ENCODE measurements at places on chromosomes 2 and 18.

DNA sequence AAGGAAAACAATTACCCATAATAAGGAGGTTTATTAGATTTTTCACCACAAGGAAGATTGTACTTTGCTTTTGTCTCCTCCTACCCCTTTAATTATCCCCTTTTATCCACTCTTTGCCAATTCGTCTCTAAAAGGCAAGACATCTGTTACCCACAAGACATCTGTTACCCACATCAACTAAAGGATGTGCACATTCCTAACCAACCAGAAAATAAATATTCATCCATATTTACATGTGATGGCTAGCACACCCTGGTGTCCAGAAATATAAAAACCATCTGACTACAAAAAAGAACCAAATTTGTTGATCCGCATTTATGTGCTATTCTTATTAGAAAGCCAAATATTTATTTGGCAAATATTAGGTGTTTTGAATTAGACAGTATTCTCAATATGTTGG is 35.7 kb downstream of the ACVR1C start:
- no peak for DNase-seq

DNA sequence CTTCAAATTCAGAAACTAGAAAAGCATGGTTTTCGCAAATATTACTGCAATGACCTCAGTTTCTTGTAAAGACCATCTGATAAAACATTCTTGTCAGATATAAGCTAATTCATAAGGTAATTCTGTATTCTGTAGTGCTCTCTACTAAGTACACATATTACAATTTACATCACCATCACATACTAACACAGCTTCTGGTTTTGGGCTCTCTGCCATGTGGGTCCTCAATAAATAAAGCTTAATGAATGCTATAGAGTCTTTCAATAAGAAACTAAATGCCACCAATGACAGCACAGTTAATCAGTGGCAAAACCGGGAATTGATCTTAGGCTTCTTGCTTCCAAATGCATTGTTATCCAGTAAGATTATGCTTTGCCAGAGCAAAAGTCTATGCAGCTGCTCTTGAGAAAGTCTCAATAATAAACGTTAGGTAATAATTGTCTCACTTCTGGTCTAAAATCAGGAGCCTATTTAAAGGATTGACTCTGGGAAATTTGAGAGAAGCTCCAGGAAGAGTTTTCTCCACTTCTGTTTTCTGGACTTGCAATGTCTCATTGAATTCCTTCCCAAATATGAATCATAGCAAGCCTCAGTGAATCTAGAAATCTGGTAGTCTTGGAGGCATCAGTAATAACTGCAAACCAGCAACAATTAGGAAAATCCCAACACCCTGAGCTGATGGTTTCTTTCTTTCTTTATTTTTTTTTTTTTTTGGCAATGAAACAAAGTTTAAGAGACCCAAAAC is 67.9 kb upstream of the RAPGEF4 start:
- no peak for DNase-seq

GRCh38 chr18:74589021-74589420 is 8.6 kb upstream of the ZNF407 start:
- DNase-seq, result no peak

- DNase-seq, result no peak
Measured at GRCh38 chr2:19762959-19763605, 138.7 kb downstream of the TTC32 start.

- no peak for DNase-seq
Measured at GRCh38 chr2:72036173-72036545, 111.5 kb downstream of the CYP26B1 start.

DNA sequence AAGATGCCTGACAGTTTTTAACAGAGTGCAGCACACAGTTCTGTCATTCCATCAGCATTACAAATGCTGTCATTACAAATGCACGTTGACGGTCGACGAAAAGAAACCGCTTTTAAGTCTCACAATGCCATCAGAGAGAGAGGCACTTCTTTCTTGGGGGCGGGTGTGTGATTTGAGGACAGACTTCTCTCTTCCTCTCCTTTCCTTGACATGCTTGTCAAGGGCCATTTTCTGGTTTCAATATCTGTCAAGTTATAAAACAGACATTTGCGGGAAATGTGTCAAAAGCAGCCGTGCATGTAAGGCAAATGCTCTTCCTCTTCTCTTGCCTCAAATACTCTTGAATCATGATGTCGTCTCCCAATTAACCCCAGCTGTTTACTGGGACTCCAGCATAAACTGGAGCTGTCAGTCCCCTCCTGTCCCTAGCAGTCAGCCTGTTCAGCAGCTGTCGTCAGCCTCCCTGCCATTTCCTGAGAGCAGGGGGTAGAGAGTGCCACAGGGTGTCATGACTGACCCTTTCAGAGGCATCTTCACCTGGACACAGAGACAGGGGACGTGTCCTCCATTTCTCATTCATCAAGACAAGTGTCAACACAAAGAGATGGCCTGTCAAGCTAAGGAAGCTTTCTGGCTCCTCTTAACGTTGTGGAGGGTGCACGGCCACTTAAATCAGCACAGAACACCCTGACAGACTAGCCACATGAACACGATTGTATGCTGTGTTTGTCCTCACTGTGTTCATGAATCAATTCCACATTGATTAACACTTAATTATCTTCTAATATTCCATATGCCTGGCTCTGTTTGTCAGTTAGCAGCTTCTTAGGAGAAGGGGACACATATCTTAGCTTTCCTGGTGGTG is 305.4 kb upstream of the RAB6C start:
- DNase-seq, result no peak

DNA sequence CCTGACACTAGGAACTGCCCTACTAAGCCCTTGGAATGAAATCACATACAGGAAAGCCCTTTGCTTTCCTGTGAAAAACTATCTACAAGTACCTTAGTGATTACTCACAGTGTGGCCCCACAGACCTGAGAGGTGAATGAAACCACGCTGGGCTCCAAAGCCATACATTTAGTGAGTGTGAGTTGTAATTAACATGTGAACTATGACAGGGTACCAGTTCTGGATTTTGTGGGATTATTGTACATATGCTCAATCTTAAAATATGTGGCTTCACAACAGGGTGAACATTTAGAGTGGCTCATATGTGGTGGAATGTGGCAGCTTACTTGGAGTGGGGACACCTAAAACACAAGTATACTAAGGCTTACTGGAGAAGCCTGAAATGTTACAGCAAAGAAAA is 12.3 kb downstream of the KCTD1 start:
- DNase-seq, result no peak

GRCh38 chr2:236870370-236870769 is 215.3 kb upstream of the COPS8 start:
- no peak for DNase-seq
